ENCODE measurements at places on chromosomes 2 and 18.

DNA sequence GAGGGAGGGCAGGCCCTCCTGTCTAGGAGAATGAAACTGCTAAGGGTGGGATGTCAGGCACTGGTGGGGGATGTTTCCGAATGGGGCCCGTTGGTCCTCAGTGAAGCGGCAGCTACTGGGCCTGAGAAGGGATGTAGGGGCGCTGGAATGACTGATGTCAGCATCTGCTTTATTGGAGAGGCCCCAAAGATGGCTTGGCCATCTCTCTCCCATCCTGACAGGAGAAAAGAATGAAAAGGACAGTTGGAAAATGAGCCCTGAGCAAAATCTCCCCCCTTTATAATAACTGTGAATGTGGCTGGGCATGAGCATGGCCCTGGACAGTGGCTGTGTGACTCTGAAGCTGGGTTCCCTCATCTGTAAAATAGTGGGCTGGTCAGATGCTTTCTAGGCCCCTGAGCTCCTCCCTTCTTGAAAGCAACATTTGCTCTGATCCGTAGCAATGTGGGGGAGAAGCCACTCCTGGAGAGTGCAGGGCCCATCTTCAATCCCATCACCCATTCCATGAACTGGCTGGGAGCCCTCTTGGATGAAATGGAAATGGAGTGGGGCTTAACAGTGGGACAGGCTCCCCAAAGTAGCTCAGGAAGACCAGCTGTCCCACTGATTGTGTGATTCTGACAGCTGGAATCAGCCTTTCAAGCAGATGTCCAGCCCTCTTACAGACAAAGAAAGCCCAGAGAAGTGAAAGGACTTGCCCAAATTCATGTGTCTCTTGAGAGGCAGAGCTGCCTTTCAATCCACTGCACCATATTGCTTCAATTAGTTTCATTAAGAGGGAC is 232.7 kb upstream of the SMAD2 start:
- DNase-seq: no peak

GRCh38 chr2:65070856-65071255 is 14.6 kb downstream of the CEP68 start:
- DNase-seq: no peak

DNA sequence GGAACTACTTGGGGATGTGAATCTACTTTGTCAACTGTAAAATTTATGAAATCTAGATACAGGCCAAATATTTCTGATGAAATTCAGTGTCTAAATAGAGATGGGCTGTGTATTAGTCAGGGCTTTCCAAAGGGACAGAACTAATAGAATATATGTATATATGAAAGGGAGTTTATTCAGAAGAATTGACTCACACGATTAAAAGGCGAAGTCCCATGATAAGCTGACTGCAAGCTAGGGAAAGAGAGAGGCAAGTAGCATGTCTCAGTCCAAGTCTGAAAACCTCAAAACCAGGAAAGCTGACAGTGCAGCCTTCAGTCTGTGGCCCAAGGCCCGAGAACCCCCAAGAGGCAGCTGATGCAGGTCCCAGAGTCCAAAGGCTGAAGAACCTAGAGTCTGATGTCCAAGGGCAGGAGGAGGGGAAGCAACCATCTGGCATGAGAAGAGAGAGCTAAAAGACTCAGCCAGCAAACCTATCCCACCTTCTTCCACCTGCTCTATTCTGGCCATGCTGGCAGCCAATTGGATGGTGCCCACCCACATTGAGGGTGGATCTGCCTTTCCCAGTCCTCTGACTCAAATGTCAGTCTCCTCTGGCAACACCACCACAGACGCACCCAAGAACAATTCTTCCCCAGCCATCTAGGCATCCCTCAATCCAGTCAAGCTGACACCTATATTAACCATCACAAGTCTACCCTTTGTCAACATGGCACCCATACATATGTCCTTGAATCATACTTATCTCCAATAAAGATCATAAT is 29.3 kb upstream of the MEX3C start:
- DNase-seq: no peak

DNA sequence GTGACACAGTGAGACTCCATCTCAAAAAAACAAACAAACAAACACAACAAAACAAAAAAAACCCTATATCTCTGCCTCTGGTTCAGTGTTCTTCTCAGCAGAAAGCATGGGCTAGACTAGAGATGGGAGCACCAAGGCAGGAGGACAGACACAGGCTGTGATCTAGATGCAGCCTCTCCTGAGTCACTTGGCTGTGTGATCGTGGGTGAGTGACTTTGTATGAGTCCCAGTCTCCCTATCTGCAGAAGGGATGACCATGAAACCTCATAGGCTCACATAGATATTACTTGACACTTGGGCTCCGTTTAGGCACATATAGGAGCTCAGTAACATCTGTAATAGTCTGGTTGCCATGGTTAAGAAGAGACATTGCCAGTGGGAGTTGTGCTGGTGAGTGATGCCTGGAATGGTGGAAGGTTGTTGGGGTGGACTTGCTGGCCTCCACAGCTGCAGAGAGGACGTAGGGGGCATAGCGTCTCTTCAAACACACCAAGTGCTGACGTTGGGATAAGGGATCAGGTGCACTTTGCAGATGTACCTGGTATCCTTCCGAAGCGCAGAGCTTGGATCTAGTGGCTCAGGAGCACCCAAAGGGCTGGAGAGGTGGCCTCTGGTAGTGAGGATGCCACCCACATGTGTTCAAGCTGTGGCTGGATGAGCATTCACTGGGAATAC is 318.9 kb upstream of the HS6ST1 start:
- no peak for DNase-seq

- no peak for DNase-seq
Observed at GRCh38 chr2:73759285-73759764, 20.6 kb downstream of the DUSP11 start.

DNA sequence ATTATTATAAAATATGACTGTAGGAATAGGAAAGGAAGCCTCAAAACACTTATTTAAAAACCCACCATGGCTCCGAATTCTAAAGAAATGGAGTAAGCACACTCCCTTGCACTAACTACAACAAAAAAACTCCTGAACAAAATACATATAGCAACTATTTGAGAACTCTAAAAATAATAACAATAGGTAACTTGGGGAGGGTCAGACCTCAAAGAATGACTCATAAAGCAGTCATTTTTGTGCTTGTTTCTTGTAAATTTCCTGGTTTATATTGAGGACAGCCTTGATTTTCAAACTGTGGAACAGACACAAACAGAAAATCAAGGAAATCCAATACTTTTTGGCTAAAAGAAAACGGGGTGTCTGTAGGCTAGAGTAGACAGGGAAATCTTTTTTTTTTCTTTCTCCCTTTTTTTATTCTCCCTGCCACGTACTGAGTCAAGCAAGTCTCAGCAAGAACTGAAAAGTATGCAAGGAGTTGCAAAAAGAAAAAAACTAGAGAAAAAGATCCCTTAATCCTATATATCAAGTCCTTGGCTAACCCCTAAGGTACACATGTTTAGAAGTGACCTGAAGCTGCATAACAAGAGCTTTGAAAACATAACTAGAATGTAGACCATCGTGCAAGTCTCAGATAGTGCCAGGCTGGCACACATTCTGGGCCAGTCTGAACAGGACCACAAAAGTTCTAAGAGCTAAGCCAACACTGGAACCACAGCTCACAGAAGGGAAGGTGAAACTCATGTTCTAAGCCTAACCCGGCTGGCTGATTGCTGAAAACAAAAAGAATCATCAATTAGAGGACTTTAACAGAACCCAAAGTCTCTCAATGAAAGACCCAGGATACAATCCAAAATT is 403.1 kb upstream of the LYPD1 start:
- no peak for DNase-seq

- DNase-seq: no peak
Observed at GRCh38 chr2:209977386-209978239, 24.8 kb upstream of the RPE start.

DNA sequence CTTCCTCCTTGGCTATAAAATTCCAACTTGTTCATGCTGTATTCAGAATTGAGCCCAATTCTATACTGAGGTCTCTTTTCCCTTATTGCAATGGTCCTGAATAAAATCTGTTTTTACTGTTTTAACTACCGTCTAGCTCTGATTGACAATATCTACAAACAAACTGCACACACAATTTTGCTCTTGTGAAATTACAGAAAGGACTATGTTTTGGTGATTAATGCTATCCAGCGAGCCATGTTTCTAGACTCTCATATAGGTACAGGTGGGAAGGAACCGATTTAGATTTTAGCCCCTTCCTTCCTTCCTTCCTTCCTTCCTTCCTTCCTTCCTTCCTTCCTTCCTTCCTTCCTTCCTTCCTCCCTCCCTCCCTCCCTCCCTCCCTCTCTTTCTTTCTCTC is 254.4 kb downstream of the SLC4A3 start:
- DNase-seq: no peak

- no peak for DNase-seq
Observed at GRCh38 chr18:12803069-12803936, 80.7 kb downstream of the PTPN2 start.

- no peak for DNase-seq
Observed at GRCh38 chr18:11883153-11883552, 25.0 kb downstream of the MPPE1 start.

DNA sequence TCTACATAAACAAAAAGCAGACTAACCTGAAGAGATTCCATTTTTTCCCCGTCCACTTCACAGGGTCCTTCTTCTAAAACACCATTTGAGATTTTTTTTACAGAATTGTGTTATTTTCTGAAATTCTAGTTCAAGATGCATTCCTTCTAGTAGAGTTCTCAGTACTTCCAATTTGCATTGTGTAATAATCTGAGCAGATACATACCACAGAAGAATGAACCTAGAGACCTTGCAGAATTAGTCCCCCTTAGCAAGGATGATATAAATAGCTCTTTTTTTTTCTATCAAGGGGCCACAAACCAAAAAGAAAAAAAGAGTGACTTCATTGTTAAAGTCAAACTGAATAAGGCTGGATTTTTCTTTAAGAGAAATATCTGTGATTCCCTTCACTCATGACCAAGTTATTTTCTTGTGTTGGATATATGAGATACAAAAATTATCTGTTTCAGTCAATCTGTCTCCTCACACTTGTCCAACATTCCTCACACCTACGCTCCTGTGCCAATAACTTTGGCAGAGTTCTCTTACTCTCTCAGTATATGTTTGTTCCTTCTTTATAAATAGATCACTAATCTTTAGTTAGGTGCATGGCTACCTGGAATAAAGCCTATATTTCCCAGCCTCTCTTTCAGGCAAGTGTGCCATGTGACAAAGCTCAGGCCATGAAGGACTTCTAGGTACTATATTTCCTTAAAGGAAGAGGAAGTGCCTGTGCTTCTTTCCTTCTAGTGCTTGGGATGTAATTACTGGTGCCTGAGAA is 183.5 kb downstream of the ZNF385B start:
- DNase-seq: no peak

GRCh38 chr2:241118737-241119505 is 16.8 kb upstream of the MTERF4 start:
- DNase-seq: no peak

DNA sequence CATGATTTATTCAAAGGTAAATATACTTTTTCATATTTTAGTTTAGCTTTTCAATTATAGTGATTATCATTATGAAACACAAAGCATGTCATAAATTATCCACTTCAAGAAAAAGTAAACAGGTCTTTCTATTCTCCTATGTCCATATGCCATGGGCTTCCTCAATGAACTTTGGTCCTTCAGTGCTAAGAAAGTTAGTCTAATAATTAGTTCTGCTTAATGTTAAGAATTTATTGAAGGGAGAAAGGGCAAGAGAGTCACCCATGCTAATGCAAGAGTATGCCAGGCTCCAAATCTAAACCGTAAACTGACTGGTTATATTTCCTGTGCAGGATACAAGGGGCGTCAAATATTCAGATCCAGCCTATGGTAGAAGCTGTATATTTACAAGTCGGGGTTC is 96.2 kb downstream of the GORASP2 start:
- DNase-seq: no peak

DNA sequence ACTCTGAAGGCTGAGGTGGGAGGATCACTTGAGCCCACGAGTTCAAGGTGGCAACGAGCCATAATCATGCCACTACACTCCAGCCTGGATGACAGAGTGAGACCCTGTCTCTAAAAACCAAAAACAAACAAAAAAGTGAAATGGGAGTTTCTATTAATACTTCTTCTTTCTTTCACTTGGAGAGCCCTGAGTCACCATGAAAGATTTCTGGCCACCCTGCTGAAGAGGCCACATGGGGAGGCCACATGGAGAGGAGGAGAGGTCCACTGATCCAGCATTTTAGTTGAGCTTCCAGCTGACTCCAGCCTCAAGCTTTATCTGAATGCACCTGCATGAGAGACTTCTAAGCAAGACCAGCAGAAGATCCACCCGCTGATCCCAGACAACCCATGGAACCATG is 74.2 kb upstream of the LAPTM4A start:
- DNase-seq: no peak

DNA sequence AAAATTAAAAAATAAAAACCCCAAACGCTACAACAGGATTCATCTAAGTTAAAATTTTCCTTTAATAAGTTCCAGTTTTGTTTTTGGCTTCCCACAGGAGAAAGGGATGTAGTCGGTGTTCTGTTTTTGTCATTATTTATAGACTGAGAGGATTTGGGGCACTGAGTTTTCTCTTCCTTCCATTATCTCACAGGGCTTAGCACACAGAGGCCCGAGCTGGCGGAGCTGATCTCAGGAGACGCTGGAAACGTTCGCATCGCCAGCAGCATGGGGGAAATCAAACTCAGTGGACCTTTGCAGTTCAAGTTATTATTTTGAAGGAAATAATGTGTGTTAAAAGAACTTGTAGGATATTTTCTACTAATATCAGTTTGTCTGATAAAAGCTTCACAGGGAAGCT is 669.7 kb upstream of the SALL3 start:
- DNase-seq: no peak

- no peak for DNase-seq
Observed at GRCh38 chr2:10174173-10174572, 51.6 kb downstream of the RRM2 start.

DNA sequence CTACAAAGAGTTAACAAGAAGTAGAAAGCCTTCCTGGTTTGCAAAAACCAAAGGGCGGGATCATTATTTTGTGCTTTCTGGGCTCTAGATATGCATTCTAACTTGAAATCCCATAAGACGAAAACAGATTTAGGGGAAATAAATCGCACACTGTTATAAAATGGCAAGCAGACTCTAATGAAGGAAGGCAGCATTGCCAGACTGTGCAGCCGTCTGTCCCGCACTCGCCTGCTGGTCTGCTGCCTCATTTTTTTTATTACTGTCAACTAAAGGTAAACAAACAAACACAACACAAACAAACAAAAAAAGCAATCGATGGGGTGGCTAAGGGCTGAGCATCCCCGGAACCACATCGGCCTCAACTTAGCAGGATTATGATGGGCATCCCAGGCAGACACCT is 24.4 kb downstream of the ZNF521 start:
- no peak for DNase-seq

GRCh38 chr2:134021830-134022524 is 231.9 kb upstream of the MGAT5 start:
- no peak for DNase-seq

- DNase-seq: no peak
Observed at GRCh38 chr2:72126186-72127100, 21.2 kb downstream of the CYP26B1 start.

GRCh38 chr18:28366676-28367075 is 189.7 kb upstream of the CDH2 start:
- no peak for DNase-seq

GRCh38 chr18:59729781-59730180 is 32.6 kb upstream of the CCBE1 start:
- DNase-seq: no peak
